ENCODE measurements at places on chromosomes 1 and 21.

GRCh38 chr1:17437580-17438317 lies 1.7 kb downstream of the RCC2 start:
- peak; percentile 45 for DNase-seq

DNA sequence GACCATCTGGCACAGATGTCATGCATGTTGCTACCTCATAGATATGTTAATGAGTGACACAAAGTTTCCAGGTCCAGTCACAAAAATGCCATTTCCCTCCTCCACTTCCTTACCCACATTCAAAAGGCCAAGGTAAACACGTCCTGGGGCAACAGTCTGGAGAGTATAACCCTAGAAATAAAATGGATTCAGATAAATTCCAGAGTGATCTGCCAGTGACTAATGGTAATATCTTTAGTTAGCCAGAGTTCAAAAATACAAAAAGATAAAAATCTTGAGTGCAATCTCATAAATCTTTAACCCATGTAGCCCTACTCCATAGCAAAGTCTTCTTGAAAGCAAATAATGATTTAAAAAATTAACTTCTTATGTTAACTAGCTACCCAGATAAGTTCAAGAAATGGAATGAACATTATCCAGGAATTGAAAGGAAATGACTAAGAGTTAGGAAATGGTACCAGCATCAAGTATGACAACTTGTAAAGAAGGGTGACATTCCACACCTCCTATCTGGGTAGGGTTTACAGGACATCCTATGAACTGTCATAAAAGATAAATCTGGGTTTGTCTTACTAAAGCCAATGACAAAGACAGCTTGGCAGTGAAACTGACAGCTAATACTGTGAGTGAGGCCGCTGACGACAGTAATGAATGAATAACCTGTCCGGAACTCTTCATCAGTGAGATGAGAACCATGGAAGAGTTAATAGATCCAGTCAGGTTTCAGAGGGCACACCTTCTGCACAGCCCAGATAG lies 18.1 kb downstream of the RGS2 start:
- no peak for DNase-seq

DNA sequence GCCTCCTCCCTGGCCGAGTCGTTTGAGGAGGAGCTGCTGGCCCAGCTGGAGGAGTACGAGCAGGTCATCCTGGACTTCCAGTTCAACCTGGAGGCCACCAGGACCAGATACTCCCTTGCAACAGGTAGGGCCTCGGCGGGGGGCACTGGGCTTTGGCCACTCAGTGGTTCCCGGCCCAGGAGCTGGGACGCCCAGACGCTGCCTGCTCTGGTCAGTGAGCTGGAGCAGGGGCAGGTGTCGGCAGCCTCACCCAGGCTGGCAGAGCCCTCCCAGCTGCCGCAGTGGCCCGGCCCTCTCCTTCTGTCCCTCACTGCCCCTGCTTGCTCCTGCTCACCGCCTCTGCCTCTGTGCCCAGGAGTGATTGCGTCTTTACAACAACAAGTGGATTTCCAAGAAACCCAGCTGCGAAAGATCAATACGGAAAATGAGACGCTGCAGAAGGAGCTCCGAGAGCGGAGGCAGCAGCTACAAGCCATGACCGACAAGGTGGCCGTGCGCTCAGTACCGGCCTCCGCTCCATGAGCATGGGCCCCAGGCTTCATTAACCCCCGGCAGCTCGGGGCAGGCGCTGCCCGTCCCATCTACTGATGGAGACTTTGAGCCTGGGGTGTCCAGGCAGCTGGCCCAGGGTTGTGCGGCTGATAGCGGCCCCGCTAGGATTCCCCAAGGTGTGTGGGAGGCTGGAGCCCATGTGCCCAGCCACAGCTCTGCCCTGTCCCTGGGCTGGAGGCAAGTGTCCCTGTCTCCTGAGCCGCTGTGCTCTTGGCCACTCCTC lies 9.0 kb upstream of the SMIM1 start:
- DNase-seq, result no peak

- no peak for DNase-seq
These were observed 586.4 kb downstream of the MATN1 start for GRCh38 chr1:30137001-30137400.

- DNase-seq, result no peak
These were observed 7.6 kb downstream of the CNR2 start for GRCh38 chr1:23905461-23906025.

DNA sequence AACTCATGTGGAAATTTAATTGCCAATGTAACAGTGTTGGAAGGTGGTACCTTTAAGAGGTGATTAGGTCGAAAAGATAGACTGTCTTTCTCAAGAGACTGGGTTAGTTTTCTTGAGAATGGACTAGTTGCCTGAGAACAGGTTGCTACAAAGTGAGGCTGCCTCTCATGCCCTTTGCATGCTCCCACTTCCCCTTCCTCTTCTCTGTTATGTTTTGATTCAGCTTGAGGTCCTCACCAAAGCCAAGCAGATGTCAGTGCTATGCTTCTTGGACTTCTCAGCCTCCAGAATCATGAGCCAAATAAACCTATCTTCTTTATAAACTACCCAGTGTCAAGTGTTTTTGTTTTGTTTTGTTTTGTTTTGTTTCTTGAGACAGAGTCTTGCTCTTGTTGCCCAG lies 187.0 kb upstream of the RUNX1 start:
- no peak for DNase-seq

GRCh38 chr1:207244409-207244801 lies 77.1 kb upstream of the CD55 start:
- no peak for DNase-seq

GRCh38 chr1:42081475-42081874 lies 71.7 kb upstream of the GUCA2B start:
- no peak for DNase-seq

- DNase-seq, result no peak
These were observed 4.2 kb downstream of the RAP1GAP start for GRCh38 chr1:21664806-21665588.

DNA sequence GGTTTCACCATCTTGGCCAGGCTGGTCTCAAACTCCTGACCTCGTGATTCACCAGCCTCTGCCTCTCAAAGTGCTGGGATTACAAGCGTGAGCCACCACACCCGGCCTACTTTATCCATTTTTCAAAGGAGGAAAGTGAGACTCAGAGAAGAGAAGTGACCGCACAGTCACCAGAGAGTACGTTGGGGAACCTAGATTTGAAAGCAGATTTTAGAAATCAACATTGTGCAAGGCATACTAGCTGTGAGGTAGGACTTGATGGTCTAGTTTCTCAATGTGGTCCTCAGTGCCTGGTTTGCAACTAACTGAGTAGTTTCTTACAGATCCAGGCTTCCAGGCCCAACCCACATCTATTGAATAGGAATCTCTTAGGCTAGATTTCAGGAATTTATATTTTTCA lies 1.7 kb upstream of the PRCC start:
- DNase-seq, result no peak

DNA sequence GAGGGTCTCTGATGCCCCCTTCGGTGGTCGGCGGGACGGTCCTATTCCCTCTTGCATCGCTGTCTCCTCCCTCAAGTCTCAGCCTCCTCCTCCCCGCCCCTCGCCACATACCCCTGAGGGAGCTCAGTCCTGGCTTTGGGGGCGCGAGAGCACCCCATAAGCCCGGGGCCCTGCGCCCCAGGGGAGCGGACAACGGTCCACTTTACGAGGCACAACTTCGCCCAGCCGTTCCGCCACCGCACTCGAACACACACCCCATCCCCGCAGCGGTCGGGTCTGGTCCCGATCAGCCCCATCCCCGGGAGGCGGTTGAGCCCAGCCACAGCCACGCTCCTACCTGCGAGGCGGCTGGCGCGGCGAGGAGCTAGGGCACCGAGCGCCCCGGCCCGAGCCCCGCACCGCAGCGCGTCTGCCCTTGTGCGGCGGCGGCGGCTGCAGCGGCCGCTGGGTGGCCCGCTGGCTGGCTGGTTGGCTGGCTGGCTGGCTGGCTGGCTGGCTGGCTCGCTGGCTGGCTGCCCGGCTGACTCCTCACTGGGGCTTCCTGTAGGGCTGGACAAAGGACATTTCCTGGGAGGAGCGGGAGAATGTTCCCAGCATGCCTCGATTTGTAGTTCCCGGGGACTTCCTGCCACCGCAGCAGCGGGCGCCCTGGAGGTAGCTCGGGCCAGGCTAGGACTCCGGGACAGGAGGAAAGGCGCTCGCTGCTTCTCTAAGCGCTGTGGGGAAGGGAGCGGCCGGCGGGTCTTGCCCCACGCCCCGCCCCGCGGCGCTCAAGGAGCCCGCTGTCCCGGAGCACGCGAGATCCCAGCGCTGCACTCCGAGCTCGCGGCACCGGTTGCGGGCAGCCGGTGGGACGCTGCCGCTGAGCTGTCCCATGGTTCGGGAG lies at the start of gene ZNF697:
Gene ZNF697 (minus strand): TSS at position 533 of the 886 bp plus-strand sequence. CDS start 22,166 bp downstream, outside the sequence.
- DNase-seq, result peak; percentile 84

- no peak for DNase-seq
These were observed 561.8 kb upstream of the ADAMTS5 start for GRCh38 chr21:27528697-27529096.

GRCh38 chr1:180392020-180392419 lies 110.4 kb downstream of the ACBD6 start:
- no peak for DNase-seq

GRCh38 chr1:24704411-24705259 lies 40.6 kb upstream of the CLIC4 start:
- no peak for DNase-seq

DNA sequence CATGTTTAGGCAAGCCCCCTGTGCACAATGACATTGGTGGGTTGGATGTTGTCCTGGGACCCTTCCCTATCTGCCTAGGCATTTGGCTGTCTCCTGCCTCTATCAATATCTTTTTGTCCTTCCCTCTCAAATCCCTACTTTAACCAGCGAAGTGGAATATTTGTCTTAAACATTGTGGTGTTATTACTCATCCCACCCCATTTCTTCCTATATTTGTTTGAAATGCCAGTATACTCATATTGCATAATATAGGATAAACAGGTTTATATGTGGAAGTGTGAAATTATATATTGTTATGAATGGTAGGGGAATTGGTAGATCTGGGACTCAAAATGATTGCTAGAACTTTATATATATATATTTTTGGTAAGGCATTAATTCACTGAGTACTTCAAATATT lies 80.0 kb downstream of the ADGRL2 start:
- no peak for DNase-seq

- no peak for DNase-seq
These were observed 83.6 kb downstream of the RUNX1 start for GRCh38 chr21:34965200-34966174.

DNA sequence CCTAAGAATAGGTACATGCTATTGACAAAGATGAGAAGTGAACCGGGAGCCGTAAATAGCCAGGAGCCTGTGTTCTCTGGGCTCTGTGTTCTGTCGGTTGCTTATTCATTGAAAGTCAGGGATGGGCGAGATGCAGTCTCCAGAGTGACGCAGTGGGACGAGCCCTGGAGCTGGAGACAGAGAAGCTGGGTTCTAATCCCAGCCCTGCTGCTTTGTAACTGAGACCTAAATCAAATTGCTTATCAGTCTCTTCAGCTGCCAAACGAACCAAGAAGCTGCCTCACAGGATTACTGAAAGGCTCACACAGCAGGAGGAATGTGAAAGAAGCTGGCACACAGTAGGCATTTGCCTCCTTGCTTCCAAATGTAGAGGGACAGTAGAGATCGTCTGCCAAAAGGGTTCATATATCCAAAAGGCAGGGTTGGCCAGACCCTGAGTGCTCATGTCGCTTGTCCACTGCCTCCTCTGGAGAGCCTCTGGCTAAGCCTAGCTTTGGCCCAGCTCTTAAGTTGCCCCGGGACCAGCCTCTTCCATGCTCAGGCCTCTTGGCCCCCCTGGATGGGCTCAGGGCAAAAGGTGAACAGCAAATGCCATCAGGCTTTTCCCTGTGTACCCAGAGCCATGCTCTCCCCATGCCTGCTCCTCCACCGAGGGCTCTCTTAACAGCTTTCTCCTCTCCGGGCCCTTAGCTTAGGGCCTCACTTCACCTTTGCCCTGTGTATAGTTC lies 134.2 kb upstream of the IPO9 start:
- DNase-seq, result no peak

DNA sequence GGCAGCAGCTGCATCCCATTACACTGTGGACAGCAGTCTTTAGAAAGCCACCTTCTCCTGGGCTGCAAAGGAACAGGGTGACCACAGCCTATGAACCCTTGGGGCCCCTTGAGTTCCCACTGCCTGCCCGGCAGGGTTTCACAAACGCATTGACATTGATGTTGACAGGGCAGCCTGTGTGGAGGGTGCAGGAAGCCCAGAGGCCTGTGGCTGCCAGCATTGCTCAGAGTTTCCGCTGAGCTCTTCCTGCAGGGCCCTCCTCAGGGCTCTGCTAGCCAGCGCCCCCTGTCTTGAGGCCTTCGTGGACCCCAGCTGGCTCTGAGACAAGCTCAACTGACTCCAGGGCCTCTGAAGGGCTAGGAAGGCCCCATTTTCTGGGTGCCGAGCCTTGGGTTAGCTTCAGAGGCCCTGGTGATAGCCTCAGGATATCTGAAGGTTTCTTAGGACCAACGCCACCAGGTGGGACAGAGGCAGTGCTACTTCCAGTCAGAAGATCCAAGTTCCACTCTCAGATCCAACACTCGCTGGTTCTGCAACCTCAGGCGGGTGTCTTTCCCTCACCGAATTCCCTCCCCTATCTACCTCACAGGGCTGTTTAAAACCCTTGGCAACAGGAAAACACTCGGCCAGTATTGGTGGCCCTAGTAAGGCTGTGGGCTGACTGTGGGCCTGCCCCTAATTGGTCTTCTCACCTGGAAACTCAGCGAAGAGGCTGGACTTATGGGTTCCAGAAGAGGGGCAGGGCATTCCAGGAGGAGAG lies 27.2 kb upstream of the EPS8L3 start:
- DNase-seq, result peak; percentile 66

GRCh38 chr1:31443673-31444072 lies 30.7 kb downstream of the SERINC2 start:
- DNase-seq, result no peak

- no peak for DNase-seq
These were observed 43.5 kb downstream of the CDC42 start for GRCh38 chr1:22096036-22096435.

GRCh38 chr1:165395478-165395877 lies 39.0 kb upstream of the LMX1A start:
- no peak for DNase-seq

DNA sequence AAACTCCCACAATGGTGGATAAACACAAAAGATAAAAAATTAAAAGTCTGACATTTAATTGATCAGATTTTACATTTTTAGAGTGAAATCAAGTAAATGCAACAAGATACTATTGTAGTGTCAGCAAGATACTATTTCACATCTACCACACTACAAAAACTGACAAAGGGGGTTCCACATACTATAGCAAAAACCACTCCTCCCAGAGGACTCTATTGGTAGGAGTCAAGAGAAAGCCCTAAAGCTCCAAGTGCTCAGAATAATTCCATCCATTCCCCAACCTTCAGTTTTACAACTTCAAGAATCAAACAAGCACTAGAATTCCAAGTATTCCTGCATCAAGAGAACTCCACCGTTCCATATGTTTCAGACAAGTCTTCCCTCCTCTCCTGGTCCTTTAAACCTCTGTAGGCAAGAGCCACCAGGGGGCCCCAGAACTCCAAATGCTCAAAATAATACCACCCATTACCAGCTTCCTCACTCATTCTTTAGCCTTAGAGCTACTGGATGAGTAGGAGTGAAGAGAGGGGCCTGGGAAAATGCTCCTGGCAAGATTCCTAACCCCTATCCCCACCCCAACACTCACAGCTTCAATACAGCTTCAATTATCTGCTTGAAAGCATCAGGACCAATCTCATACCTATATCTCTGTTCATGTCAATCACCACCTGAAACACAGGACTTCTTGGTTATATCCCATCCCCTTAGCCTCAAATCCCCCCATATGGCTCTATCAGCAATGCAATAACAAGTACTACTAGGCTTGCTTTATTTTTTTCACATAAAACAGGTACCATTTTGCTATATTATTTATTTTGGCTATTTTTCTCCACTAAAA lies 9.9 kb downstream of the TOR1AIP2 start:
- peak; percentile 61 for DNase-seq
